ENCODE measurements at places on chromosomes 12 and 14.

DNA sequence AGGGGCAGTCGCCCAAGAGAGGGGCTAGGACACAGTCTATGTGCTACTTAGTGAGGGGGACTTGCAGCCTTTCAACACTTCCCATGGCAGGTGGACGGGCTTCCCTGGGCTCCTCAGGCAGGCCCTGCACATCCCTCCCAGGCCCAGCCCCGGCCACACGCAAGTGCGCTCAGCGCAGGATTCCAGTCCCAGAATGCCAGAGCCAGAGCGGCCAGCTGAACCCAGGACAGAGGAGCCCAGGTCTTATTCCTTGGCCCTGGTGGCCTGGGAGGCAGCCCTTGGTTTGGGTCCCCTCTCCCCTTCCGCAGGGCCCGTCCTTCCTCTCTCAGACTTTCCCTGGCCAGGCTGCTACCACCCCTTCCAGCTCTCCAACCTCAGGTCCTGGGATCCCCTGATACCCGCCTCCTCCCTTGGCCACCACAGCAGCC, 12.0 kb downstream of the DLK1 start:
- no peak for DNase-seq

DNA sequence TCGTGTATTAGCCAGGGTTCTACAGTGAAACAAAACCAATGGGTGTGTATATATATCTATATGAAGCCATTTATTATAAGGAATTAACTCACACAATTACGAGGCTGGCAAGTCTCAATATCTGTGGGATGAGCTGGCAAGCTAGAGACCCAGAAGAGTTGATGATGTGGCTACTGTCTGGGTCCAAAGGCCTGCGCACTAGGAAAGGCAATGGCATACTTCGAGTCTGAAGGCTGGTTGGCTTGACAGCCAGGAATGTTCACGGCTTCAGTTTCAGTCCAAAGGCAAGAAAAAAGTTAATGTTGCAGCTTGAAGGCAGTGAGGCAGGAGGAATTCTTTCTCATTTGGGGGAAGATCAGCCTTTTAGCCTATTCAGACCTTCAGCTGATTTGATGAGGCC, 893.3 kb upstream of the LRFN5 start:
- no peak for DNase-seq

GRCh38 chr12:114901316-114901715, 217.3 kb upstream of the TBX3 start:
- no peak for DNase-seq

- DNase-seq, result no peak
Measured at GRCh38 chr14:85618390-85618789, 88.4 kb downstream of the FLRT2 start.

GRCh38 chr14:85445151-85445795, 84.7 kb upstream of the FLRT2 start:
- peak; percentile 55 for DNase-seq

- no peak for DNase-seq
Measured at GRCh38 chr14:92153581-92153980, 31.8 kb downstream of the CPSF2 start.

GRCh38 chr14:90552465-90553297, 155.9 kb downstream of the CALM1 start:
- DNase-seq, result no peak

GRCh38 chr12:99444859-99445316, 202.7 kb upstream of the GARIN6 start:
- no peak for DNase-seq

DNA sequence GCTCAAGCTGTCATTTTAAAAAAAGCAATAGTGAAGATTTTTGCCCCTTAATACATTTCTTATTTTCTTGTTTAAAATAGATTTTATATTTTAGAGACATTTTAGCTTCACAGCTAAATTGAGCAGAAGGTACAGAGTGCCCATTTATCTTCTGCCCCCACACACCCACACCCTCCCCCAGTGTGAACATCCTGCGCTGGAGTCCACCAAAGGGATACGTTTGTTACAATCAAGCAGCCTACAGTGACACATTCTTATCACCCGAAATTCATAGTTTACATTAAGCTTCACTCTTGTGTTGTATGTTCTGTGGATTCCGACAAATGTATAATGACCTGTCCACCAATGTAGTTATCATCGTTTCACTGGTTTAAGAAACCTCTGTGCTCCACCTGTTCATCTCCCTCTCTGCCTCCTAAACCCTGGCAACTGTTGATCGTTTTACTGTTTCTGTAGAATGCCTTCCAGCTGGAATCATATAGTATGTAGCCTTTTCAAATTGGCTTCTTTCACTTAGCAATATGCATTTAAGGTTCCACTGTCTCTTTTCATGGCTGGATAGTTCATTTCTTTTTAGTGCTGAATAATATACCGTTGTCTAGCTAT, 91.0 kb upstream of the TRAF3 start:
- DNase-seq, result no peak

DNA sequence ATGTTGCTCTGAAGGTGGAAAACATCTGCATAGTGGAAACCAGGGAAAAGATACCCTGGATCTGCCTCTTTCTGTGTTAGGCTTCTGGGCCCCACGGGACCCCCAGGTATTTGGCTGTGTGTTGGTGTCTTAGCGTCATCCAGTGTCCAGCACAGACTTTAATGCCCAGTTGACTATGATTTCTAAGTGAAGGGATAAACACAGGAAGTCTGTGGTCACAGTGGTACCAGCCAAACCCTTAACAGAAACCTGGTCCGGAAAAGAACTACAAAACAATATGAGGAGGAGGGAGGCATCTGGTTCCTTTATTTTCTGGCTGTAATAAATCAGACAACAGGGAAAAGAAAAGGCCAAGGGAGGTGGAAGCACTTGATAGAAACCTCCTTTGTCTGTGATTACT, 56.4 kb downstream of the CMKLR1 start:
- peak; percentile 45 for DNase-seq

- DNase-seq, result no peak
Measured at GRCh38 chr14:60163693-60164092, 1.5 kb downstream of the DHRS7 start.

GRCh38 chr14:30585204-30585603, 26.2 kb downstream of the G2E3 start:
- no peak for DNase-seq

DNA sequence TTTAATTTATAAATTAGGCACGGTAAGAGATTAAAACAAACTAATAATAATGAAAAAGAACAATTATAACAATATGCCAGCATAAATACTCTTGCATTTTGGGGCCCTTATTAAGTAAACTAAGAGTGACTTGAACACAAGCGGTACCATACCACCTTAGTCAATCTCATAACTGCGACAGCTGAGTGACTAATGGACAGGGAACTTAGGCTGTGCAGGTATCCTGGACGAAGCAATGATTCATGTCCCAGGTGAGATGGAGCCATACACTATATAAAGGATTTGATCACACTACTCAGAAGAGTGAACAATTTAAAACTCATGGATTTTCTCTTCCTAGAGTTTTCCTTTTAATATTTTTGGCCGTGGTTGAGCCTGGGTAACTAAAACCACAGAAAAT, 4.3 kb downstream of the KLRC4 start:
- DNase-seq, result no peak

GRCh38 chr14:37617864-37618365, 22.5 kb downstream of the TTC6 start:
- no peak for DNase-seq

- DNase-seq, result no peak
Measured at GRCh38 chr12:97283297-97283696, 179.3 kb upstream of the RMST start.

DNA sequence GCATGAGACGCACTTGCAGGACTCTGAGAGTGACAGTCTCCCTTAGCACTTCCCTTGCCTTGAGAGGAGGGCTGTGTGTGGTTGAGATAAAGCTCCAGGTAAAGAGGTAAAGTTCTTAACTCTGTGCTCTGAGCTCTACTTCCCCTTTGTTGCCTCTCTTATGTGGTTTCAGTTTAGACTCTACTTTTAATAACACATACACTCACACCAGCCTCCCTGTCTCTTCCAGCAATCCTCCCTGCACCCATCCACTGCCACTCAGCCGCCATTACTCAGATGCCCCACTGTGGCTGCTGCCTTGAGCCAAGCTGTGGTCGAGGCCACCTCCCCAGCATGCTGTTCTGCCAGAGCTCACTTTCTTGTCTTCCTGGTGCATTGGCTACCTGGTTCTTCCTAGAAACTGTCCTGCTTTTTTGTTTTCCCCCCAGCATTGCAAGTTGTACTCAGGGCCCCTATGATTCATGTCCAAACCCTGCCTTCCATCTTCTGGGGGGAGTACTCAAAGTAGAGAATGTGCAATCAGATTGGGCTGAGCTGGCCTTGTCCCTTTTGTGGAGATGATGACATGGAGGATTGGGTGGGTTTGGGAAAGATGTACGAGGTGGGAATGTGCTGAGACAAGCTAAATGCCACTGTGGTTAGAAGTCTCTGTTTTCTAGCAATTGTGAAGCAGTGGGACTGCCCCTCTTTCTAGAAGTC, 115.5 kb upstream of the PARP11 start:
- DNase-seq, result no peak

DNA sequence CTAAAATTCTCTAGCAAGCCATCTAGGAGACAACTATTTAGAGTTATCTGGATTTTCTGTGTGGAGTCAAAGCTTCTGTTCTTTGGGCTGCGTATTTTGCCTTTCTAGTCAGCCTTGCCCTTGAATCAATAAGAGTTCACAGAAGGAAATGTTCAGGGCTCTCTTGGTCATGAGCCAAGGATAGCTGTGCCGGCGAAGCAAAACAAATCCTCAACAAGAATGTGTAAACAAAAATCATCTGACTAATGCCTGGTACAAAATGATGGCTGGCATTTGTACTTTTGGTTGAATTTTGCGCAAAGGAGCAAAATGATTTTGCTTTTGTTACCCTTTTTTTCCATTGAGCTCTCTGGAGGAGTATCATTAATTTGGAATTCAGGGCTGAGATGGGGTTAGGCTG, 171.1 kb downstream of the DACT1 start:
- no peak for DNase-seq

DNA sequence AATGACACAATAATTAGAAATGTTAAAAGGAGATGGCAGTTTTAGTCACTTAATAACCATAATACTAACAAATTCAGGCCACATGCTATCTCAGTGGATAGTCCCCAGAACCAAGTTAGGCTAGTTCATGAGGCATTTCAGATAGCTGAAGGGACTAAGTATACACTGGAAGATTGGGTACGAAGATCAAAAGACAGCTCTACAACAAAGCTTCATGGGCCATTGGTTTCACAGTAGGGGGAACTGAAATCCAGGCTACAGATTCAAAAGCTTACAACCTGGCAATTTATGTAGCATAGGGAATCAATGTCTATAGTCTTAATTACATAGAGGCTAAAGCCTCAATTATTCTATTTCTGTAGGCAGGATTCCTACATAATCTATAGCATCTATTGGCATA, 343.0 kb downstream of the RGS6 start:
- no peak for DNase-seq

- DNase-seq, result peak; percentile 9
Measured at GRCh38 chr12:51186465-51187085, 13.6 kb upstream of the TFCP2 start.

DNA sequence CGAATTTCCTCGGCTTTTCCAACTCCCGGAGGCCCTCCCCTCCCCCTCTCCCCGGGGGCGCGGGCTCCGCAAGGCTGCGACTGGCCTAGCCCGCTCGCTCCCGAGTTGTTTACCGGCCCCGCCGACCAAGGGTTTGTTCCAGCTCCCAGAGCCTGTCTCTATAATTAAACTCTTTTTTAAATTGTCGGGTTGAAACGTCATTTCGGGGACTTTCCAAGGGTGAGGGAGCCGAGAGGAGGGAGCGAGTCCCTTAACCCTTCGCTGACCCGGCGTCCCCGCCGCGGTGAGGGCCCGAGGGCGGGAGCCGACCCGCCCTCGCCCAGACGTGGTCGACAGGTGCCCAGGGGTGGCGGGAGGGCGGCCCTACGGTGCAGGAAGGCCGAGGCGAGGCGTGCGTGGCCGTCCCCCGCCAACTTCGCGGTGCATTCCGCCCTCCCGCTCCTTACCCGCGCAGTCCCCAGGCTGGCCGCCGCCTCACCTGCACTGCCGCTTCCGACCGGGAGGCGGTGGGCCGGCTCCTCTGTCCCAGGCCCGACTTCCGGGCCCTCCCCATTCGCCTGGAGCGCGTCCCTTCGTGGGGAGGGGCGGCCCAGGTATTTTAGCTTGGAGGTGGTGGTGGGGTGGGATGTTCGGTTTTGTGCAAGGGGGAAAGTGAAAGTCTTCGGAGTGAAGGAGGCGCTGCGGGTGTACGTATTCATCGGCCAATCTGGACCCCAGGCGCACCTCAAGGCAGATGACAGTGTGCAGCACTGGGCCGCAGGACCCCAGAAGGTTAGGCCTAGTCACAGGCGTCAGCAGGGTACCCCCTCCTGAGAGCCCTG, 2.9 kb upstream of the ZFP36L1 start:
- DNase-seq, result peak; percentile 88

GRCh38 chr14:94570002-94570400, 8.8 kb downstream of the SERPINA4 start:
- DNase-seq, result no peak

- no peak for DNase-seq
Measured at GRCh38 chr14:57573173-57573572, 79.5 kb upstream of the CCDC198 start.

- DNase-seq, result no peak
Measured at GRCh38 chr14:30608533-30609006, 13.5 kb upstream of the SCFD1 start.

GRCh38 chr12:124556896-124557501, 10.4 kb downstream of the NCOR2 start:
- DNase-seq, result no peak

DNA sequence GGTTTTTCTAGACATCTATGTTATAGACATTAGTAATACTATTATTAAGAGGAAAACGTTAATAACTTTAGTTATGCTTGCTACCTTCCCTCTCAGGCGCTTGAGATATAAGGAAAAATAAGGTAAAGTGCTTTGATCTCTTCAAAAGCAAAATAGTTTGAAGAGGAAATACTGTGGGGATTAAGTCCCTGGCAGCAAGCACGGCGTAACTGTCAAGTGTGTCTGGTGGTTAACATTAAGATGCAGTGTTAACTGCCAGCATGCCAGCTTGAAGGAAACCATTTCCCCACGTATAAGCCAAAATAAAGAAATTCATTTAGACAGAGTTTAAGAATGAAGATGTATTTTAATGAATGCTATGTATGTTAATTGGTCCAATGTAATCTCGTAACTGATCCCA, 31.8 kb downstream of the PELI2 start:
- no peak for DNase-seq

GRCh38 chr12:5904441-5904840, 40.6 kb downstream of the ANO2 start:
- no peak for DNase-seq

GRCh38 chr12:106113446-106113823, 25.3 kb downstream of the NUAK1 start:
- DNase-seq, result no peak
